ENCODE measurements at places on chromosomes 5 and 9.

GRCh38 chr9:19927560-19927959 lies 138.7 kb upstream of the SLC24A2 start:
- no peak for DNase-seq

- DNase-seq: no peak
Observed at GRCh38 chr9:91154686-91155085, 207.0 kb downstream of the AUH start.

DNA sequence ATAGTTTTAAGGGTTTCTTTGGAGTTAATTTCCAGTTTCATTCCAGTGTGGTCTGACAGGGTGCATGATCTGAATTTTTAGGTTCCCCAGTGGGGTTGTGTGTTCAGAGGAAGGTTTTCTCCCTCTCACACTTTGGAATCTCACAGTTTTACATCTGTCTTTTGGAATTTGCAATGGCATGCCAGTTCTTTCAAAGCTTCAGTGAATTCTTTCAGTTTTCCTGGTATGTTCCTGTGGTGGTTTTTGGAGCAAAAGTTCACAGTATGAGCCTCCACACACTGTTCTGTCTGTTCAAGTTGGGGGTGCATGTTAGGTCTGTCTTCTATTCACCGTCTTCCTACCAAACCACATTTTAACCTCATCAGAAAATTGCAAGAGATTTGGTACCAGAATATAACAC lies 624.2 kb downstream of the KCTD16 start:
- peak; percentile 30 for DNase-seq

GRCh38 chr9:90815183-90815943 lies 13.7 kb downstream of the SYK start:
- peak; percentile 31 for DNase-seq

DNA sequence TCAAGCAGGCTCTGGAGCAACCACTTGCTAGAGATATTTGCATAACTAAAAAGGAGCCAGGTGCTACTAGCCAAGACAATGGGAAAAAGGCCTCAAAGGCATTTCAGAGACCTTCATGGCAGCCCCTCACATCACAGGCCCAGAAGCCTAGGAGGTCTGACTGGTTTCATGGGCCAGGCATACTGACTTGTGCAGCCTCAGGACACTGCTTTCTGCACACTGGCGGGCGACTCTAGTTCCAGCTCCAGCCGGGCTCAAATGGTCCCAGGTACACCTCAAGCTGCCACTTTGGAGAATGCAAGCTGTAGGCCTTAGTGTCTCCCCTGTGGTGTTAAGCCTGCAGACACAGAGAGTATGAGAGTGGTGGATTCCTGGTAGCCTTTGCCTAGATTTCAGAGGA lies 27.1 kb downstream of the COX7C start:
- no peak for DNase-seq

DNA sequence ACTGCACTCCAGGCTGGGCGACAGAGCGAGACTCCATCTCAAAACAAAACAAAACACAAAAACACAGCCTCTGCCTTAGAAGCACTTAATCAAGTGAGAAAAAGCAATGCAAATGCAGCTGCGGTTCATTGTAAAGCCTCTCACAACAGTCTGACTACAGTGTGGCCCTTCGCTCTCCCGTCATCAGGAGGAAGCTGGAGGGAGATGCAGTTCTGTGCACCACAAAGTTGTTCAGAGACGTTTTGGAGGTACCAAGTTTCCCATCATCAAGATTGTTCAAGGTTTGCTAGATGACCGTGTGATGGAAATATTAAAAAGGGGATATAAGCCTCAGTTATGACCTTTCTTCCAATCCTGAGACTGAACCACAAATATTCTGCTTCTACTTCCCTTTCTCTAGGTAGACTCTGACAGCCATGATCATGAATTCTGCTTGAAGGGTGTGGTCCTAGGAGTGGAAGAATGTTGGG lies 40.9 kb downstream of the SEC61B start:
- no peak for DNase-seq

DNA sequence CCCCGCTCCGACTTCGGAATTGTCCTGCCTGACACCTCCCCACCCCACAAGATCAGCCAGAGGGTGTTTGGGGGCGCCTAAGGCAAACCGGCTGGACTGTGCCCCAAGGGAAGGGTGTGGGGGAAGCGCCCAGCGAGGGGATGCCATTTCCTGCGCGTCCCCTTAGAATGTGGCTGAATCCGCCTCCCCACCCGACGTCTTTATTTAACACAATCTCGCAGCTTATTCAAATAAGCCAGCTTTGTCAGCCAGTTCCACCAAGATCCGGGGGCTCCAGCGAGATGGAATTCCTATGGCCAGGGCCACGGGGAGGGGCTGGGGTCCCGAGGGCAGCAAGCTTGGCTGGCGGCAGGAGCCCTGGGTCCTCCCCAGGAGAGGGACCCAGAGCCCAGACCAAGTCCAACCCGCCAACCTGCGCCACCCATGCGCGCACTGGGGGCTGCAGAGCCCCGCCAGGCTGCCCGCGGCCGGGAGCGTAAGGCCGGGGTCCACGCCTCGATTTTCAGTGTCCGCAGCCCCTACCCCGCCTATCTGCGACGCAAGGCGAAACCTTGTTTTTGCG lies 7.4 kb downstream of the IRX4 start:
- DNase-seq: no peak

GRCh38 chr5:75405296-75405695 lies 68.3 kb downstream of the HMGCR start:
- peak; percentile 22 for DNase-seq

- DNase-seq: no peak
Observed at GRCh38 chr9:137311986-137312851, 10.1 kb upstream of the NRARP start.

- no peak for DNase-seq
Observed at GRCh38 chr5:60205071-60205470, 311.5 kb upstream of the PDE4D start.

DNA sequence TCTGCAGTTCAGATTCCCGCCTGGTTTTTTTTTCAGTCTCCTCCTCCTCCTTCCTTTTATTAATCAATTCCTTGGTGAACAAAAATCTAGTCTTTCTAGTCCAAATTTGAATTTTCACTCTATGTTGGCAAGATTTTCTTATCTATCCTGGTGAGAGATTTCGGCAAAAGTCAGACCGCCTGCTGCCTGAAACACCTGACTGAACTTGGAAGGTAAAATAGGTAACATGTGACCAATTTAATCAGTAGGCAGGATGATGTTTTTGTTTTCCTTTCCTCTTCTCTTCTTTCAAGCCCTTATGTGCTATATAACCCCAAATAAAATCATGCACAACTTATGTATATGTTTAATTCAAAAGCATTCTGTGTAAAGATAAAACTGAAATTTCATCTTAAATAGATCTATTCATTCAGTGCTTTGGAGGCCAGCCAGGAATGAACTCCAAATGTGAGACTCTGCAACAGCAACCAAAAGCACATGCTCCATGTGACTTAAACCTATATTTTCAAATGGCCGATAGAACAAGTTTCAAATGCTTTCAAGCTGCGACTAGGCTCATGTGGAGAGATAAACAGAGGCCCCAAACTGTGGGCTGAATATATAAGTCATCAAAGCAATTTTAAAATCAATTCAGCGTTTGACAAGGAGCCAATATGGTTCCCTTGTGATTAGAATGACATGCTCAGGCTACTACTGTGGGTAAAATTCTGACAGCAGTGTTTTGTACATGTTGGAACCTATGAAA lies 100.4 kb upstream of the SEMA6A start:
- no peak for DNase-seq

GRCh38 chr5:146078566-146078965 lies 26.8 kb downstream of the PLAC8L1 start:
- DNase-seq: no peak

- peak; percentile 56 for DNase-seq
Observed at GRCh38 chr9:134681061-134681661, 39.6 kb downstream of the COL5A1 start.

- no peak for DNase-seq
Observed at GRCh38 chr9:16171911-16172310, 619.1 kb downstream of the CCDC171 start.

- peak; percentile 4 for DNase-seq
Observed at GRCh38 chr5:170960567-170960966, 98.7 kb downstream of the RANBP17 start.

- no peak for DNase-seq
Observed at GRCh38 chr9:106531491-106531890, 331.5 kb upstream of the ZNF462 start.

DNA sequence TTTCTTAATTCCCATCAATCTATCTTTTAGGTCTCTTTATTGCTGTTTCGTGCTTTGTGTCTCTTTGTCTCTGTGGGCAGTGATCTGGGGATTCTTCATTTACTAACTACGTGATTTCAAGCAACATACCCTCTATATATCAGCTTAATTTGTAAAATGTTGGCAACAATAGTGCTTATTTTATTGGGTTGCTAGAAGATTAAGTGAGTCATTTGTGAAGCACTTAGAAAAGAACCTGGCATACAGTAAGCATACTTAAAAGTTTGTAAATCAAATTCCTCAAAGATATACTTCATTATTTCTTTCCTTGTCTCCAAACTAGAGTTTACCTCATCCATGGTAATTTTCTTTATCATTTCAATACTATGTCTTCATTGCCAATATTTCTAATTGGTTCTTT lies 669.7 kb downstream of the MAT2B start:
- DNase-seq: peak; percentile 49

DNA sequence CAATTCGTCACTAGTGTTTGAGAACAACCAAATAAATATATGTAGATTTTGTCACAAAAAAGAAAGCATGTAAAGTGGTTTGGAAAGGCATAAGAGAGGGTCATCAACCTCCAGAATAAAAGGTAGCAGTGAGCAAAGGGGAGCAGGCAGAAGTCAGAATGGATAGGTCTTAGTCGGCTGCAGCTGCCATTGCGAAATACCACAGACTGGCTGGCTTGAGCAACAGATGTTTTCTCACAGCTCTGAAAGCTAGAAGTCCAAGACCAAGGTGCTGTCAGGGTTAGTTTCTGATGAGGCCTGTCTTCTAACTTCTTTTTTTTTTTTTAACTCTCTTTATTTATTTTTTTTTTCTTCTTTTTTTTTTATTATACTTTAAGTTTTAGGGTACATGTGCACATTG lies 208.1 kb upstream of the PIK3R1 start:
- DNase-seq: peak; percentile 62

DNA sequence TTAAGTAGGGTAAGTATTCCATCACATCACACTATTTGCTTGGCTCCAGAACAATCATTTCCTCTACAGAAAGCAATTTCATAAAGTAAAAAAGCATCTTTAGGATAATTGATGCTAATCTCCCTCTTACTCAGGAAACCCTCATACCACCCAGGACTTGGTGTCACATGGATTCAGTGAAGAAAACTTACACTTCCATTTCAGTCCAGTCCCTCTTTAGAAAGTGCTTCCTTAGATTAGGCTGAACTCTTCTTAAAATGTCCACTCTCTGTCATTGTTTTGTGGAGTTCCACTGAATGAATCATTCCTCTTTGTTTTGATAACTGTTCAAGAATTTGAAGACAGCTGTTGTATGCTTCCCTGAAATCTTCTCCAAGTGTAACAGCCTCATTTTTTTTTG lies 144.0 kb upstream of the ZNF462 start:
- peak; percentile 74 for DNase-seq

DNA sequence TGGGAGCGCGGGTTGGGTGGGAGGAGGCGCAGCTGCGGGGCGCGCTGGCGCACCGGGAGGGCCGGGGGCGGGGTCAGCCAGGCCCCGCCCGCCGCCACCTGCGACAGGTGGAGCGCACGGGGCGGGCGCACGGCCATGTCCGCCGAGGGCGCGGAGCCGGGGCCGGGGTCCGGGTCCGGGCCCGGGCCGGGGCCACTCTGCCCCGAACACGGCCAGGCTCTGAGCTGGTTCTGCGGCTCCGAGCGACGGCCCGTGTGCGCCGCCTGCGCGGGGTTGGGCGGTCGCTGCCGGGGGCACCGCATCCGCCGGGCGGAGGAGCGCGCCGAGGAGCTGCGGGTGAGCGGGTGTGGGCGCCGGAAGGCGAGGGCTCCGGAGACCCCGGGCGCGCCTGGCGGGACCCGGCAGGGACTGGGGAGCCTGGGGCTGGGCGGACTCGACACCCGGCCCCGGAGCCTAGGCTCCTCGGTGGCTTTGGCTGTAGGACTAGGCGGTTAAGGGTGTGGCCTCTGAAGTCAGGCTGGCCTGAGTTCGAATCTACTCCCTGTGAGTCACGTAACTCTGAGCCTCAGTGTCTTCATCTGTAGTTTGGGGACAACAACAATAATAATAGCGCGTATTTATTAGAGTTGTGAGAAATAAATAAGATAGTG lies at the start of gene BSPRY:
TSS of gene BSPRY (plus strand) at position 97 of the 650 bp plus-strand sequence. CDS start at position 136, 39 bp downstream.
- no peak for DNase-seq

- no peak for DNase-seq
Observed at GRCh38 chr9:117624106-117624505, 80.1 kb upstream of the TLR4 start.

- peak; percentile 3 for DNase-seq
Observed at GRCh38 chr9:111662576-111663300, 1.3 kb downstream of the GNG10 start.

DNA sequence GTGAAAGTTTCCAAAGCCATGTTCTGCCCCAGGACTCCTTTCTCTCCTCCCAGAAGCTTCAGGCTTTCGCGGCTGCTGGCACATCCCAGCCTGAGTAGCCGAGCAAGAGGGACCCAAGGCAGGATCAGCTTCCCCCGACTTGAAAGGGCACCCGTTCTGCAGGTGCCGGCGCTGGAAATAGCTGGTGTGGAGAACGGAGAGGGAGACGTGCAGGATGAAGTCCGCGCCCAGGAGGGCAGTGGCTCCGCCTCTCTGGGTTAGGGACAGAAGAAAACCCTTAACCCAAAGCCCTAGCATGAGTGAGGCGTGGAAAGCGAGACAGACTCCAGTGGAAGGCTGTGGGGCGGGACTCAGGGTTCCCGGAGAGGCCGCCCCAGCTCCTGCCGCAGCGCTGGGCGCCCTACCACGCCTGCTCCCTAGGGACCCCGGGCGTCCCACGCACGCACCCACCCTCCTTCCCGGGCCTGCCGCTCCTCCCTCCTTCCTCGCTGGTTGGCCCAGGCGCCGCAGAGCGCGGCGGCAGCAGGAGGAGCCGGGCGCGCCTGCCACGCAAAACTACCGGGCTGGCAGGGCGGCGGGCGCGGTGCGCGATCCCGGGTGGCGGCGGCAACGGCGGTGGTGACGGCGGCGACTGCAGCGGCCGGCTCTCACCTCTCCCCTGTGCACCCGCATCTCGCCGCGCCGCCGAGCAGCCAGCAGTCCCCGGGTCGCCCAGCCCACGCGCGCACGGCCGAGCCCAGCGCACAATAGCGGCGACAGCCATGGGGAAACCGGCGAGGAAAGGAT lies at the start of gene SLC1A1:
TSS of gene SLC1A1 (plus strand) at position 550 of the 786 bp plus-strand sequence. CDS start at position 762, 212 bp downstream.
- DNase-seq: peak; percentile 35

GRCh38 chr5:132228241-132229035 lies 785 bp upstream of the P4HA2 start:
- DNase-seq: no peak

DNA sequence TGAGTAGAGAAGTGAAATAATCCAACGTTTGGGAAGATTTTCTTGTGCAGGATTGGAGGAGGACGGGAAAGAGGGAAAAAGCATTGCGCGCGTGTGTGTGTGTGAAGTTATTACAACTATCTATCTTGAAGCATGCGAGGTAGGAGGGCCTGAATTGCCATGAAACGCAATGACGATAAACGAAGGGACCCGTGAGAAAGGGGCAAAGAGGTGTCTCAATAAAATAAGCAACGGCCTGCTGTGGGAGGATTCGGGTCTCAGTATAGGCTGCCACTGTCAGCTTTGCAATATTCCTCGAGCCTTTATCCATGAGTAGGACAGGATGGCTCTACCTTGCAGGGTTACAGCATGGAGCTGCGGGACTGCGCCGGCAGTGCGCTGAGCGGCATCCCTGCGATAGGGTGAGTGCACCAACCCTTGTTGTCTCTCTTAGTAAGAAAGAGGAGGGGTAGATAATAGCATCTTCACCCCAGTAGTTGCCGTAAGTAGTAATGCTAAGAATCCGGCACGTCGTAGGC lies 631 bp upstream of the RCL1 start:
- DNase-seq: peak; percentile 7

GRCh38 chr5:141511771-141512325 lies 23.0 kb downstream of the PCDHGC5 start:
- DNase-seq: no peak
